ENCODE measurements at places on chromosomes 16 and 17.

- DNase-seq, result no peak
These were observed 143.1 kb upstream of the CHMP6 start for GRCh38 chr17:80848449-80849102.

- DNase-seq, result no peak
These were observed 9.6 kb downstream of the POLR2C start for GRCh38 chr16:57471852-57472664.

GRCh38 chr16:29988346-29989075, 6.9 kb downstream of the HIRIP3 start:
- no peak for DNase-seq

DNA sequence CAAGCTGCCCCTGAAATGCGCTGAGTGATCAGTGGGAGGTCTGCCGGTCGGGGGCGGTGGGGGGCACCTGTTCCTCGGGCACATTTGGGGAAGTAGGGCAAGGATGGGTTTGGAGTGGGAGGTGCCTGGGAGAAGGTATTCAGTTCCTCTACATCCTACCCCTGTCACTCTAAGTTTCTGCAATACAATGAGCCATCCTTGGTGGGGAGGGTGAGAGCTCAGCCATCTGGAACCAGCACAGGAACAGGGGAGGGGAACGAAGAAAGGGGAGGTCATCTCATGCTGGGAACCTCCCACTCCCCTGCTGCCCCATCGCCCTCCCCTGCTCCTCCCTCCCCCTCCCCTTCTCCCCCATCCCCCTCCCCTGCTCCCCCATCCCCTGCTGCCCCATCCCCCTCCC, 4.2 kb downstream of the DPH1 start:
- no peak for DNase-seq

GRCh38 chr16:79856581-79856980, 256.0 kb upstream of the MAF start:
- no peak for DNase-seq

- DNase-seq, result no peak
These were observed 24.8 kb upstream of the PIK3R6 start for GRCh38 chr17:8892338-8892690.

- no peak for DNase-seq
These were observed 55.3 kb upstream of the ETV4 start for GRCh38 chr17:43601280-43602039.

GRCh38 chr17:32158870-32159585, 16.7 kb downstream of the RHOT1 start:
- DNase-seq, result no peak

GRCh38 chr17:77178050-77178449, 37.3 kb downstream of the SEC14L1 start:
- DNase-seq, result no peak

- DNase-seq, result no peak
These were observed 23.1 kb downstream of the KDM8 start for GRCh38 chr16:27226476-27226875.

Data from GOT3 (cell line).